Cardiac muscle cell (in vitro differentiated cells and primary cell): ENCODE measurements at places on chromosomes 1 and 21. TPM values are rescaled to one million over a fixed set of nuclear protein-coding genes. Genes with fewer than 3 reads are reported as not detected.
A peak's percentile ranks its signal among the peaks of the same experiment; 100 is the strongest.

SCCPDH gene
- 43.6 and 55.5 TPM in 2 replicates for total RNA-seq

OR1C1 gene
- total RNA-seq = not detected in 2 replicates

- no peak overlapping the region for H3K27ac ChIP-seq
- H3K36me3 ChIP-seq = peaks cover 10% of the 10 kb centered on the region
- H3K4me1 ChIP-seq = no peaks in the 10 kb centered on the region
- H3K27me3 ChIP-seq = no peaks in the 10 kb centered on the region
- H3K4me3 ChIP-seq = no peak overlapping the region
These were observed 33.8 kb downstream of the STIL start for GRCh38 chr1:47280142-47280541.

DNA sequence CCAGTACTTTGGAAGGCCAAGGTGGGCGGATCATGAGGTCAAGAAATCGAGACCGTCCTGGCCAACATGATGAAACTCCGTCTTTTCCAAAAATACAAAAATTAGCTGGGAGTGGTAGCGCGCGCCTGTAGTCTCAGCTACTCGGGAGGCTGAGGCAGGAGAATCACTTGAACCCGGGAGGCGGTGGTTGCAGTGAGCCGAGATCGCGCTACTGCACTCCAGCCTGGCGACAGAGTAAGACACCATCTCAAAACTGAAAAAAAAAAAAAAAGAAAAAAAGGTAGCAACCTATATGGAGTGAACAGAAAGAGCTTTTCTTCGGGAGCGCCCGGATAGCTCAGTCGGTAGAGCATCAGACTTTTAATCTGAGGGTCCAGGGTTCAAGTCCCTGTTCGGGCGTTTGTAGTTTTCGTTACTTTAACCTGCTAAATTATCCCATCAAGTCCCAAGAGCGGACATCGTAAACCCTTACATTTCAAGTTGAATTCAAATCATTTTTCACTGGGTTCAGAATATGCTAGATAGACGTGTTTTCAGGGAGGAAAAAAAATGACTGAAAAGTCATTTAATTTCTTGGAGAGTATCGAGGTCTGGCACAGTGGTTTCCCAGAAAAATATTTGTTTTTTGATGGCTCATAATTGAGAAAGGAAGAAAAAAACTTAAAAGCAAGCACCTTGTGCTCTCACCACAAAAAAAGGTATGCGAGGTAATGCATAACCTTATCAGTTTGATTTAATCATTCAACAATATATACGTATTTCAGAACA, 9.8 kb upstream of the MDM4 start:
- no peaks in the 10 kb centered on the region for H3K4me1 ChIP-seq
- peak; percentile 94 for DNase-seq
- peak overlapping the region; percentile 54 for H3K4me3 ChIP-seq
- no peaks in the 10 kb centered on the region for H3K36me3 ChIP-seq

DNA sequence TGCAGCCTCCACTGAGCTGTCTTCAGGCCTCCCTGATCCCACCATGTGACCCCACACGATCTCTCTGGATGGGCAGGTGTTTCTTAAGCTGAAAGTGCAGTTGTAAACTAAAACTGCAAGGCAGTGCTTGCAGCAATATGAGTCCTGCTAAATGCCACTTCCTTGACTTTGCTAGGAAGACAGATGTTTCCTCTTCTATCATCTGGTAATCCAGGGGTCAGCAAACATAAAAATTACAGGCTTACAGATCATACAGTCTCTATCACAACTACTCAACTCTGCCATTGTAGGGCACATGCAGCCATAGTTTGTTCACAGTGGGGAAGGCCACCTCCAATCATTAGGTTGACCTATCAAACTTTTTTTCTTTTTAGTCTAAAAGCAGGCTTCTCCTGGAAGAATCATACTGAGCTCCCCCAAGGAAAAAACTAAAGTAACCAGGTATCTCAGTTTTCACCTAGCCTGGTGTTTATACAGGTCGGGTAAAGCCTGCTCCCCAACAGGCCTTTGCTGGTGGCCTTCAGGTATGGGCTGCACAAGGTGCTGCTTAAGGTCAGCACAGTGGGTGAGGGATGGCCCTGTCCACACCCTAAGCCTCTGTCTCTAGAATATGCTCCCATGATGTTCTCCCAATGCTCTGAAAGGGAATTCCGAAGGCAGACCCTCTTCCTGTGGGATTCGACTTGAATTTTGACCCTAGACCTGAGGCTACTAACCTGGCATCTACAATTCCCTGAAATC, 10.8 kb downstream of the ABCA4 start:
- no peaks in the 10 kb centered on the region for H3K36me3 ChIP-seq
- no peak overlapping the region for H3K4me3 ChIP-seq
- no peak for DNase-seq
- no peak overlapping the region for H3K27ac ChIP-seq
- H3K4me1 ChIP-seq = peaks cover 4% of the 10 kb centered on the region
- H3K27me3 ChIP-seq = no peaks in the 10 kb centered on the region

GRCh38 chr1:161304927-161305866, 4.6 kb downstream of the MPZ start:
- no peaks in the 10 kb centered on the region for H3K36me3 ChIP-seq
- no peak for DNase-seq
- H3K27ac ChIP-seq = no peak overlapping the region
- no peaks in the 10 kb centered on the region for H3K27me3 ChIP-seq
- H3K4me3 ChIP-seq = peak overlapping the region; percentile 76

DNA sequence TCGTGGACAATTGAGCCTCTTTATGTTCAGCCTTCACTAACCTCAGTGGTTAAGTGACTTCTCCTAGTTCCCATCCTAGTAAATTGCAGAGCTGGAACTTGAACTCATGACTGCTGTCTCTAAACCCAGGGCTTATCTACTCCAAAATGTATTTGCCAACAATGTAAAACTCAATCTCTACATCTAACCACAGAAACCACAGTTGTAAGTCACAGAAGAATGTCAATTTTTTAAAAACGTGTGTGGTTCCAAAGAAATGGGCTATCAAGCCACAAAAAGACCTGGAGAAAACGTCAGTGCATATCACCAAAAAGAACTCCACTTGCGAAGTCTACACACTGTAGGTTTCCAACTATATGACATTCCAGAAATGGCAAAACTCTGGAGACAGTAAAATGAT, 172.6 kb upstream of the HMCN1 start:
- H3K4me3 ChIP-seq = no peak overlapping the region
- H3K27ac ChIP-seq = no peak overlapping the region
- H3K27me3 ChIP-seq = no peaks in the 10 kb centered on the region

GRCh38 chr21:32806810-32807386, 35.3 kb upstream of the PAXBP1 start:
- H3K4me1 ChIP-seq = no peaks in the 10 kb centered on the region
- H3K27me3 ChIP-seq = no peaks in the 10 kb centered on the region
- no peak overlapping the region for H3K4me3 ChIP-seq
- no peaks in the 10 kb centered on the region for H3K36me3 ChIP-seq
- no peak for DNase-seq

DNA sequence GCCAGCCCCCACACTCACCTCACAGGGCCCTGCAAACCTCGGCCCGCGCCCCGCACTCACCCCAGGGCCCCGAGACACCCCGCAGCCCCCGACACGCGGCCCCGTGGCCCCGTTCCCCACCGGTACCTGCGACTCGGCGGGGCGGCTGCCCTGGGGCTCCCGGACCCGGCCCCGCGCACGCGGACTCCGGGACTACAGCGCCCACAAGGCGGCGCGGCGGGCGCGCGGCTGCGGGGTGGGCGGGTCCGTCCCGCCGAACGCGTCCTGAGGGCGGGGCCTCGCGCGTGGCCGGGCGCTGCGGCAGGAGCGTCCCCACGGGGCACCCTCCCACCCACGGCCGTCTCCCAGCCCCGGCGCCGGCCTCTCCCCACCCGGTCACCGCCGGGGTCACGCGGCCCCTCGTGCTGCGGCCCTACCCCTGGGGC, at the start of gene SLC19A1:
Gene SLC19A1, minus strand, starts transcription at position 199 of the 425 bp plus-strand sequence. CDS start 4,481 bp downstream, outside the sequence.
- peak within 1 kb of the TSS; percentile 58 for H3K27ac ChIP-seq
- no peaks in the 10 kb centered on the region for H3K27me3 ChIP-seq
- peak; percentile 69 for DNase-seq

DNA sequence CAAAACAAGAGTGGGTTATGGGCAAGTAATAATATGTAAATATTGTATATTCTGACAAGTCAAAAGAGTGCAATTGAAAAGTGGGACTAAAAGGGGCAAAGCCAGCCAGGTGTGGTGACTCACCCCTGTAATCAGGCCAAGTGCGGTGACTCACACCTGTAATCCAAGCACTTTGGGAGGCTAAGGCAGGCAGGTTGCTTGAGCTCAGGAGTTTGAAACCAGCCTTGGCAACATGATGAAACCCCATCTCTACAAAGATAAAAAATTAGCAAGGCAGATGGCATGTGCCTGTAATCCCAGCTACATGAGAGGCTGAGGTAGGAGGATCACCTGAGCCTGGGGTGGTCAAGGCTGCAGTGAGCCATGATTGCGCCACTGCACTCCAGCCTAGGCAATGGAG, 304.0 kb downstream of the HHIPL2 start:
- H3K4me3 ChIP-seq = no peak overlapping the region
- no peaks in the 10 kb centered on the region for H3K27me3 ChIP-seq
- H3K4me1 ChIP-seq = no peaks in the 10 kb centered on the region
- no peaks in the 10 kb centered on the region for H3K36me3 ChIP-seq

DNA sequence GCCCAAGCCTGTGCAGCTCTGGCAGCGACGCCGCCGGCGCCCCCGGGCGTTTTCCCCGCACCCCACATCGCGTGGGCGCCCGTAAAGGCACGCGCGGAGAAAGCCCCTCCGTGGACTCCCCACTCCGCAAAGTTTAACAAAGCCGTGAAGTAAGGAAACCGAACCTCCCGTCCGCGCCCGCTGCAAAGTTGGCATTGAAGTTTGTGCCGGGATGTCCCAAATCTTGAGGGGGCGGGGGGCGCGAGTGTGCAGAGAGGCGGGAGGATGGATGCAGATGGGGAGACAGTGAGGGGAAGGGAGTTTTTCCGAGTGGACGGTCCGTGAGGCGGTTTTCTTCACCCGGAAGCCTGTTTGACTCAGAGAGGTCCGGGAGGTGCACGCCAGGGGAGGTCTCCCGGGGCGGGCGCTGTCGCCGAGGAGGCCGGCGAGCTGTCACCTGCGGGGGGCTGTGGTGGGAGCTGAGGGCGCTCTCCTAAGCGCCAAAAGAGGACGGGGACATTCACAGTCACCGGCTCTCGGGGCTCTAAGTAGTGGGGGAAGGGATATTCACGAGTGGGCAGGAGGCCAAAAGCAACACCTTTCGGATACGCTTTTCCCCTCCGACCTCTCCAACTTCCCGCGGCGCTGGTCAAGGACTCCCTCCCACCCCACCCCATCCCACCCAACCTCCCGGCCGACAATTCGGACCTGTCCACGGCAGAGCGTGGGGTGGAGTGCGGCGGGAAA, 1.3 kb downstream of the WLS start:
- H3K36me3 ChIP-seq = no peaks in the 10 kb centered on the region
- H3K4me1 ChIP-seq = peaks cover 20% of the 10 kb centered on the region
- DNase-seq = peak; percentile 43
- peak overlapping the region; percentile 76 for H3K27ac ChIP-seq
- peaks cover 2% of the 10 kb centered on the region for H3K27me3 ChIP-seq

GRCh38 chr1:120178799-120179756, 2.8 kb upstream of the SEC22B start:
- DNase-seq = peak; percentile 88
- H3K36me3 ChIP-seq = no peaks in the 10 kb centered on the region
- no peaks in the 10 kb centered on the region for H3K27me3 ChIP-seq

DNA sequence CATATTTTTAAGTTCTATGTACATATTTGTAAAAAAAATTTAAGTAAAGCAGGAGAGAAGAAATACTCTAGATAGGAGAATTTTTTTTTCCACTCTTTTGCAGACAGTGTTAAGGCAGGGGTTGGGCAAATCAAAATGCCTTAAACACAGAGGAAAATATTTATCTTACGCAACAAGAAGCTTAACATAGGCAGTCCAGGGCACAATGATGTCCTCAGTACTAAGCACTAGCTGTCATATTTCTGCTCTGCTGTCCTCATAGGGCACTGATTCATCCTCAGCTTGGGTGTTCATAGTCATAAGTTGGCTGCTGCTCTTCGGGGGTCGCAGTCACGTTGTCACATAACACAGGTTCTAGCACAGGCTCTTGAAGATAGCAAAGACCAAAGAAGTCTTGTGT, 247.4 kb downstream of the PTBP2 start:
- peaks cover 11% of the 10 kb centered on the region for H3K4me1 ChIP-seq
- H3K4me3 ChIP-seq = no peak overlapping the region
- no peaks in the 10 kb centered on the region for H3K27me3 ChIP-seq

GRCh38 chr1:197981561-197981960, 64.4 kb downstream of the LHX9 start:
- no peak overlapping the region for H3K27ac ChIP-seq
- no peak overlapping the region for H3K4me3 ChIP-seq
- no peaks in the 10 kb centered on the region for H3K27me3 ChIP-seq
- H3K4me1 ChIP-seq = peaks cover 10% of the 10 kb centered on the region
- no peaks in the 10 kb centered on the region for H3K36me3 ChIP-seq
- DNase-seq = no peak

DNA sequence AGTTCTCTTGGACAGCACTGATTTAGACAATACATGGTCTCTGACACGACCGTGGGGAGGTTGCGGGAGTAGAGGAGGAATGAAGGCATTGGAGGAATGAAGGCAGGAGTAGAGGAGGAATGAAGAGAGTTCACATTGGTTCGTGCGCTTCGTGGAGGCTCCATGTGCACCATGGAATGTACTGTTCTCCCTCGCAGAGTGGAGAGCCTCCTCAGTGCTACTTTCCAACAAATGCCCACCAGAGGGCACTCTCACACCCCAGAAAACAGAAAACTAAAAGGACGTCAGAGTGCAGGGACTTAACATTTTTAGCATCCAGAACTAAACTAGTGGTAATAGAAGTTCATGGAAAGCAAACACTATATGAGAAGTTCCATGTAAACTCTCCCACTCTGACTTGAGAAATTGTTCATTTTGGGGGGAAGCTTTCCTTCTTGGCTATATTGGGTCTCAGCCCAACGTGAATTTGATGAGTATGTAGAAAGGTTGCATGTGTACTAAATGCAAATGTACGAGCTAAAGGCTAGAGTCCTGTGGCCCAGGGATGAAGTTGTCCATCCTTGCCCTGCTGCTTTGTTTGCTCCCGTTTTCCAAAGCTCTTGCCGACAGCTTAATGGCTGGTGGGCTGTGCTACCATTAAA, 211.6 kb downstream of the LMX1A start:
- H3K27ac ChIP-seq = no peak overlapping the region
- peaks cover 81% of the 10 kb centered on the region for H3K27me3 ChIP-seq
- no peaks in the 10 kb centered on the region for H3K36me3 ChIP-seq
- H3K4me1 ChIP-seq = no peaks in the 10 kb centered on the region
- peak; percentile 69 for DNase-seq

GRCh38 chr1:238628110-238628509, 737.4 kb upstream of the ZP4 start:
- H3K4me3 ChIP-seq = no peak overlapping the region
- H3K27ac ChIP-seq = no peak overlapping the region
- DNase-seq = no peak
- no peaks in the 10 kb centered on the region for H3K4me1 ChIP-seq
